Activated T-cell treated with anti-CD3 and anti-CD28 coated beads, Interleukin-2, amount 50 U/mL, for 1 hour (primary cell): ENCODE measurements at places on chromosomes 12 and 14.

GRCh38 chr12:118356809-118357256 lies 15.9 kb downstream of the TAOK3 start:
- DNase-seq = no peak

- no peak for DNase-seq
Observed at GRCh38 chr14:66231820-66232219, 254.4 kb upstream of the CCDC196 start.

DNA sequence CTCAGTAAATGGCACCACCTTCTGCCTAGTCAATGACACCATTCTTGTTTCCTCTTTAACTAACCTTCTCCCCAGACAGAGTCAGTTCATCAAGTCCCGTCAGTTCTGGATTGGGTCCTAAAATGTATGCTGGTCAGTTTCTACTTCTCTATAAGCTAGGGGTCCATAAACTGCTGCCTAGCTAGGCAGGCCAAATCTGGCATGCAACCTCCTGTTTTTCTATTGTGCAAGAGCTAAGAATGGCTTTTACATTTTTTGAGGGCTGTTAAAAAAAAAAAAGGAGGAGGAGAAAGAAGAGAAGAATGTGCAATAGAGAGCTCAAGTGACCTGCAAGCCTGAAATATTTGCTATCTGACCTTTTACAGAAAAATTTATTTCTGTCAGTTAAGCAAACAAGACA lies 6.4 kb upstream of the TMED10 start:
- no peak for DNase-seq

DNA sequence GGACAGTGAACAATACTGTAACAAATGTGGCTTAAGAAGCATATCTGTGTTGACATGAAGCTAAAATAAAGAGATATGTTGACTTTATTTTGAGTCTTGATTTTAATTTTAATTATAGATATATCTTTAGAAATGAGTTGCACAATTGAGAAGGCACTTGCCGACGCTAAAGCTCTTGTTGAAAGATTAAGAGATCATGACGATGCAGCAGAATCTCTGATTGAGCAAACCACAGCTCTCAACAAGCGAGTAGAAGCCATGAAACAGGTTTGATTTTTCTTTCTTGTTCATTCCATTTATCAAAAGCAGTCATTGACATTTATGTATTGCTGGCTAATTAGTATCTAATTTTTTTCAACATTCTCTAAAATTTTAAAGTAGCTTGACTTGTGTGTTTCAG lies 15.8 kb downstream of the FGFR1OP2 start:
- DNase-seq = no peak

GRCh38 chr12:13163868-13164635 lies 32.5 kb upstream of the EMP1 start:
- no peak for DNase-seq

GRCh38 chr12:106652510-106653015 lies 69.8 kb downstream of the RFX4 start:
- DNase-seq = no peak

GRCh38 chr12:67593461-67594330 lies 54.8 kb upstream of the DYRK2 start:
- DNase-seq = no peak

DNA sequence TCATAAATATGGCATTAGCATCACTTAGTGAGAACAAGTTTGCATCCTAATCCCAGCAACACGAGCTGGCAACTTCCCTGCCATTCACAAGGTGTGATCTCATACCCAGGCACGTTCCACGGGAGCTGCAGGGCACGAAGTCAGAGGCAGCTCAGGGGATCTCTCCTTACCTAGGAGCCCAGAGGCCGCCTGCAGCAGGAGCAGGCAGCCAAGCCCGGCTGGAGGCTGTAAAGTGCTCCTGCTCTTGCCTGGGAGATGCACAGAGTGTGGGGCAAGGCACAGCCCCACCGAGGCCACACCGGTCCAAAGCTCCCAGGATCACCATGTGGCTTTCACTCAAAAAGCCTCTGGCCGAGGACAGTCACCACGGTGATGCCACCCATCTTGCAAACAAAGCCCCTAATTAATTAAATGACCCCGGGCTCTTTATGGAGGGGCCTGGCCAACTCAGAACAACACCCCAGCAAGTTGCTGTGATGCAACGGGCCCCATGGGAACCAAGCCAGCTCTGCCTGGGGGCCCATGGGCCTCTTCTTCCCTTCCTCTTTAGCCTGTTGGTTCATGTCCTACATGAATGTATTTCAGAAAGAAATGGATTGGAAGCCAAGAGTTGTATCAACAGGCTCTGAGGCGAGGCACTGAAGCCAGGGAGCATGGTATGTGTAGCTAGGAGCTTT lies 26.5 kb downstream of the NUAK1 start:
- no peak for DNase-seq

- no peak for DNase-seq
Observed at GRCh38 chr12:105100207-105100985, 7.1 kb upstream of the WASHC4 start.

DNA sequence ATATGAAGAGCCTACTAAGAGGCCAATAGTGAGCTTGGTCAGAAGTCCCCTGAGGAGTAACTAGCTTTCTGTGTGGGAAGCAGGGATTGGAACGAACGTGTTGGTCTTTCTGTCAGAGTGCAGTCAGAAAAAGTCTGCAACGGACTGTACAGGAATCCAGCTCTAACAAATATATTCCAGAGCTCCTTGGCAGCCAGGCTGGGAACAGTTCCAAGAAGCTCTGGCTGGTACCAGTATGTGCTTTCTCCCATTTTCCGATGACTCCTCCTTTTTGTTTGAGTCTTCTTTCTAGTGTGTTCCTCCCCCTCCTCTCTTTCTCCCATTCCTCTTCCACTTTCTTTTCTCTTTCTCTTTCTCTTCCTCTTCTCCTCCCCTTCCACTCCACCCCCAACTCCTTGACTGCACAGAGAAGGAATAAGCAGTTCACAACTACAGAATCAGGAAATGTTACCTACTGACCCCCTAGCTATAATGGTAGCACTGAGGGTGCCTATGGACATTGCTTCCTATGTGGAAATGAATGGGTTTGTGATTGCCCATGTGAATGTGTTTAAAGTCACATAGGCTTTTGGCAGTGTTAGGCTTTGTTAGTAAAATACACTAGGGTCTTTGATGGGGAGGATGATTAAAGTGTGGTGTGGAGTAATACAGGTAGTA lies 59.9 kb downstream of the TTLL5 start:
- DNase-seq = no peak

GRCh38 chr12:119949145-119949544 lies 39.9 kb upstream of the BICDL1 start:
- DNase-seq = no peak

GRCh38 chr14:104676694-104677511 lies 12.5 kb upstream of the INF2 start:
- peak; percentile 14 for DNase-seq

DNA sequence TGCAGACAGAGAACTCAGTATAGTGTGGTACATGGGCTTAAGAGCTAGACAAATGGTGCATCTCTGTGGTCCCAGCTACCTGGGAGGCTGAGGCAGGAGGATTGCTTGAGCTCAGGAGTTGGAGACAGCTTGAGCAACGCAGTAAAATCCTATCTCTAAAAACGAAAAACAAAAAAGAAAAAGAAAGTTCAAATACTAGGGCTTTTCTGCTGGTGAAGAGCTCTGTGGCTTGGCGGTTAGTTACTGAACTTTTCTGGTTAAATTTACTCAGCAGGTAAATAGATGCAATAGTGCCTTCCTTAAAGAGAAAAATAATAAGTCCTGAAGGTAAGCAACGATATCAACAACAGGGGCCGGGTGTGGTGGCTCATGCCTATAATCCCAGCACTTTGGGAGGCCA lies 31.4 kb upstream of the RAP1B start:
- DNase-seq = no peak

- DNase-seq = no peak
Observed at GRCh38 chr12:130989391-130989790, 35.7 kb downstream of the ADGRD1 start.

DNA sequence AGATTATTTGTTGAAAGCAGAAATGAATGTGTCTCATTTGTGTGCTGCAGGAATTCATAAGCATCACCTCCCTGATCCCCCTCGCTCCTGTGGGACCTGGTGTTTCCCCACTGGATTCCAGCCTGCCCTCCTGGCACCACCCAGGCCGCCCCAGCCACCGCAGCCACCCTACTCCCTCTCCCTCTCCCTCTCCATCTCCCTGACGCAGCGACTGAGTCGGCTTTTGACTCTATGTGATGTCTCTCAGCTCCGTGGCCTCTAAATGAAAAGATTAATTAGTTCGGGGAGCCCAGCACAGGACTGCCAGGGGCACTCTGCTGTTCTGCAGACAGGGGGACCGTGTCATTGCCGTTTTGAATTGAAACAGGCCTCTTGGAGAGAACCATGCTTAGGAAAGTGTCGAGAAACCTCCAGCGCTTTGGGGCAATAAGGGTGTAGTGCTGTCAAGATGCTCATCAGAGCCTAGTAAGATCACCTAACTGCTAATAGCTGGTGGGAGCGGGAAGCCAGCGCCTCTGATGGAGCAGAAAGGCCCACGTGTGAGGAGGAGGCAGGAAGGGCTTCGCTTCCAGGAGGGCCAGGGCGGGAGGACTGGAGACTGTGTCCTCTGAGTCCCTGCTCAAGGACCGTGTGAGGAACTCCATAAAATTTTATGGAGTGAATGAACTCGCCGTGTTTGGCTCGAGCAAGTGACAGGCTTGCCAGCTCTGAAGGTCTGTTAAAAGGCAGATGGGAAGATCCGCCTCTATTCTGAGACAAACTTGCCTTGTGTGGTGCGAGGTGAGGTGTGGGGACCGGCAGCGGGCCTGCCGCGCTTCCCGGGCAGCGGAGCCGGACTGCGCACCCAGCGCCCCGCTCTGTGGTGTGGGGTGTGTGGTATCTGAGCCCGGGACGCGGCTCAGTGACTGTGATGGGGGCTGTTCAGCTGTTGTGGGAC lies 157.4 kb upstream of the C14orf180 start:
- no peak for DNase-seq

DNA sequence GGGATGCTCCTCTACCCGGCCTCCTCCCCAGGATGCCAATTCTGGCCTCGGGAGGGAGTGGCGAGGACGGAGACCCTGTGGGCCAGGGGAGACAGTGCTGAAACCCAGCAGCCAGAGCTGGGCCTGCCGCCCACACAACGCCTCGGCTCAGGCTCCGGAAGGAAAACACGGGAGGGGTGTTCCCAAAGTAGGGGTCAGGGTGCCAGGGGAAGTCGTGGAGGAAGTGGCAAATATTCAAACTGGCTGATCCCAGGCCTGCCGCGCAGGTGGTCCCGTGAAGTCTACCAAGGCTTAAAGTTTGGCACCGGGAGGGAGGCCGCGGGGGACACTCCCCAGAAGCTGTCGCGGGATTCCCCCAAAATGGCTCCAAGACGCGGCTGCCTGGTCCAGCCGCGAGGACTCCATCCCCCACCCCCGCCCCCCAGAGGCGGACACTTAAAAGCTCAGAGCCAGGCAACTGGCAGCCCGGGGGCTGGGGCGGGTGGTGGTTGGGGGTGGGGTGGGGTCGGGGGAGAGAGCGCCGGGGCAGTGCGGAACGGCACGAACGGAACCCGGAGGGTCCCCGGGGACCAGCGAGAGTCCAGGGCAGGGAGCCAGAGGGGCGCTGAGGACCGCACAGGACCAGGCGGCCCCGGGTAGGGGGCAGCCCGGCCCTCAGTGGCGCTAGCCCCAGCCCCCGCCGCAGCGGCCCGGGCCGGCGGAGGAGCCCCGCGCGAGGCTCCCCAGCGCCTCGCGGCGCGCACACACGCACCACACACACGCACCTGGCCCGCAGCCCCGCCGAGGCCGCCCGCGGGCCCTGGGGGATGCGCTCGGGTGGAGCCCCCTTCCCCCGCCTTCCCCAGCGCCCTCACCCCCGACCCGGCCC lies 20.0 kb downstream of the BEGAIN start:
- no peak for DNase-seq

- DNase-seq = no peak
Observed at GRCh38 chr14:69326611-69327010, 66.7 kb downstream of the GALNT16 start.
